GM04504 (cell line): ENCODE measurements at places on chromosomes 2 and 18.

- DNase-seq = peak; percentile 40
Measured at GRCh38 chr2:42828487-42829425, 36.4 kb upstream of the HAAO start.

GRCh38 chr2:121189011-121189410 lies 96.0 kb downstream of the TFCP2L1 start:
- no peak for DNase-seq

GRCh38 chr2:124039762-124040291 lies 14.7 kb downstream of the CNTNAP5 start:
- no peak for DNase-seq

DNA sequence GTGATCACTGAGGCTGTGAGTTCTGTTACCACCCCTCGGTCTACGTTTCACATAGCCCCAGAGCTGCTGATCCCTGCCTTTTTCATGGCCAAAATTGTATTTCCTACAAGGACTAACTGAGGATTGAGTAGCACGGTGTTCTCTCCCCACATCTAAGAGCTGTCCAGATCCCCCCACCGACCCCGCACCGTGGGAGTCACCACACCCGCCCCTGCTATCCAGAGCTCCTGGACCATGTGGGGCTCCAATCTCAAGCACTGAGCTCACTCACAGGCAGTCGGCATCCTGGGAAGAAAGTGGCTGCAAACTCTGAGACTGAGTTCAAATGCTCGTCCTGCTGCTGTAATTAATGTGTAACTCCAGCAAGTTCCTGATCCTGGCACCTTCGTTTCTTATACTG lies 9.7 kb downstream of the SIX2 start:
- no peak for DNase-seq

- DNase-seq = no peak
Measured at GRCh38 chr18:34121200-34121721, 103.5 kb downstream of the NOL4 start.

- DNase-seq = no peak
Measured at GRCh38 chr2:96144481-96145035, 682 bp downstream of the DUSP2 start.

GRCh38 chr18:73168236-73168635 lies 300.4 kb upstream of the NETO1 start:
- no peak for DNase-seq

- peak; percentile 25 for DNase-seq
Measured at GRCh38 chr2:230129343-230129742, 60.6 kb upstream of the SLC16A14 start.

DNA sequence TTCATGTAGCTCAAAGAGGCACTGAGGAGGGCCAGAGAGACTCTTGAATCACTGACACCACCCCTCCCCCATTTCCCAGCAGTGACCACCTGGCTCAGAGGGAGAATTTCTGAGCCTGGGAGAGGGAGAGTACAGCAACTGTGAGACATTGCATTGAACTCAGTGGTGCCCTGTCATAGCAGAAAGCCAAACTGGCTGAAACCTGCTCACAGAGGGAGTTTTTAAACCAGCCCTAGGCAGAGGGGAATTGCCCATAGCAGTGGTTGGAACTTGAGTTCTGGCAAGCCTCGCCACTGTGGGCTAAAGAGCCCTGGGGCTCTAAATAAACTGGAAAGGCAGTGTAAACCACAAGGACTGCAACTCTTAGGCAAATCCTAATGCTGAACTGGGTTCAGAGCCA lies 243.1 kb downstream of the ADCYAP1 start:
- DNase-seq = no peak

- no peak for DNase-seq
Measured at GRCh38 chr18:63366213-63367052, 573 bp downstream of the KDSR start.

- DNase-seq = no peak
Measured at GRCh38 chr2:19247186-19247585, 111.2 kb downstream of the OSR1 start.

DNA sequence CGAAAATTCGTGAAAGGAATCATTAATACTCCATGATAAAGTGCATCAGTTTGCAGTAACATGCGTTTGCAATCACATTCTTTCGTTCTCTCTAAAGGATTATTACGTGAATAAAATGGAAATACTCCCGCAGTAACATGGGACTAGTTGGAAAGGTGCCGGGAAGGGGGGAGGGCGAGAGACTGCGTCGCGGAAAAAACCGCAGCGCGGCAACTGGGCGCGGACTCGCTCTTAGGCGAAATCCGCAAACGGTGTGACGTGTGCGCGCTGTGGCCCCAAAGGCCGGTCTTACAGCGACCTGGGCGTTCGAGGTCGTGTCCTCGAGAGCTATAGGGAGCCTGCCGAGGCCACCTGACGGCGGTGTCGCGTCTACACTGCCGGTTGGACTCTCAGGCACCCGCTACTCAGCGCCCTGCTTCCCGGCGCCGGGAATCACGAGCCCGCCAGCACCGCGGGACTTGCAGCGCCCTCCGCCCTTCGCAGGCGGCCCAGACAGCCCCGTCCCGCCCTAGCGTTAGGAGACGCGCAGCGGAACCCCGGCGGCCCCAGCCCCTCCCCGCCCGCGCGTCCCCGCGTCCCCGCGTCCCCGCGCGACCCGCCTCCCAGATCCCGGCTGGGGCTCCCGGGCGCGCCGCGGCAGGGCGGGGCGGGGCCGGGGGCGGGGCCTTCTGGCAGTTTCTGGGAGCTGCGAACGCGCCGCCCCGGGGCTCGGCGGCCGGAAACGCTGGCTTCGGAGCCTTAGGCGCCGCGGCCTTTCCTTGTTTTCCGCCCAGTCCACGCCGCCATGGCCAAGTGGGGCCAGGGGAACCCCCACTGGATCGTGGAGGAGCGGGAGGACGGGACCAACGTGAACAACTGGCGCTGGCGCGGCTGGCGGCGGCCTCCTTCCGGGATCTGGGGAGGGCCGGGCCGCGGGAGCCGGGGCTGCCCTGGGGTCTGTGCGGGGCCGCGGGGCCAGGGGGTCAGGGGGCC lies 15.1 kb downstream of the C2orf74 start:
- peak; percentile 86 for DNase-seq

GRCh38 chr2:101121174-101121573 lies 30.0 kb downstream of the TBC1D8 start:
- no peak for DNase-seq

GRCh38 chr2:227192491-227192890 lies 28.1 kb downstream of the COL4A3 start:
- no peak for DNase-seq

DNA sequence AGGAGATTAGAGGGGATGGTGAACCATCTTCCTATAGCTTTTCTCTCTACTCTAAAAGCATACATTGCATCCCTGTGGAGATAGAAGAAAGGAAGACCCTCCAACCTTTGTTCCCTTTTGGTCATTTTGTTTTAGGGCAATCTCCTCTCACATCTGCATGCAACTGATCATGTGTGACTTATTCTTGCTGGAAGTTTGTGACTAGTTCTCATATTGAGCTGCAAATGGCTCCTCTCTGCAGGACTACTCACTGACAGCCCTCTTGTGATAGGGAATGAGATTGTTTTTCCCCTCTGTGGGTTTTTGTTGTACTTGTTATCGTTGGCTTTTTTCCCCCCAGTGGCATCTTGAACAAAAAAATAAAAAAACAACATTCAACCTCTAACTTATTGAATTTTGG lies 416.0 kb upstream of the CNTNAP5 start:
- DNase-seq = no peak

- no peak for DNase-seq
Measured at GRCh38 chr2:160909781-160910242, 250.4 kb upstream of the TANK start.

GRCh38 chr2:217092710-217093379 lies 233.0 kb upstream of the TNP1 start:
- no peak for DNase-seq

GRCh38 chr2:223578846-223579245 lies 23.3 kb downstream of the SCG2 start:
- no peak for DNase-seq

DNA sequence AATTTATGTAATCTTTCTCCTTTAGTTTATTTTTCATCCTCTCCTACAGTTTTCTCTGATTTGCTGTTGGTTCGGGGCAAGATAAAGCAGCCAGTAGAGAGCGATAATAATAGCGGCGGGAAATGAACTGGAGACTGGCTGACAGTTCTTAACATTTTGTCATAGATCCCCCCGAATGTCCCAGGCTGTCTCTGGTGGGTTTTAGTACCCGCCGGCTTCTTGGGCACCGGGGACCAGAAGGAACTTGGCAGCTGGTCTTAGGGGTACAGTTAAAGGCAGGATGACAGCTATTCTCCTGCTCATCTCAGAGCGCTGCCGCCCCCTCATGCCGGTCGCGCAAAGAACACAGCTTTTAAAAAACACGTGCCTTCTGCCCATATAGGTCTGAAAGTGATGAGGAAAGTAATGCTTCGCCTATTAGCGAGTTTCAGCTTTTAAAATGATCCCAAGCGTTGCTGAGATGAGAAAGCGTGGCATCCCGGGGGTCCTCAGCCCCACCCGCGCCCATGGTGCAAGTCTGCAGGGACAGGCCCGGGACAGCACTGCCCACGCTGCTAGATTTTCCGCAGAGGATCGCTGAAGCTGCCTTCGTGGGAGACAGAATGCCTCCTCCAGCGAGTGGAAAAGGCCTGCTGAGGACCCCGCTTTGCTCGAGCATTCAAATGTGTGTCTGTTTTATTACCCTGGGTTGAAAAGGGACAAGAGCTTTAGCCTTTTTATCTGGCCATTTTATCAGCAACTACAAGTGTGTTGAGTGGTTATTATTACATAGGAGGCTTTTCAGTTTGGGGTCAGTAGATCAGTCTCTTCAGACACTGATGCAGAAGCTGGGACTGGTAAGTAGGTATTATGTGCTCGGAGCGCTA lies 3.8 kb downstream of the ONECUT2 start:
- DNase-seq = no peak

DNA sequence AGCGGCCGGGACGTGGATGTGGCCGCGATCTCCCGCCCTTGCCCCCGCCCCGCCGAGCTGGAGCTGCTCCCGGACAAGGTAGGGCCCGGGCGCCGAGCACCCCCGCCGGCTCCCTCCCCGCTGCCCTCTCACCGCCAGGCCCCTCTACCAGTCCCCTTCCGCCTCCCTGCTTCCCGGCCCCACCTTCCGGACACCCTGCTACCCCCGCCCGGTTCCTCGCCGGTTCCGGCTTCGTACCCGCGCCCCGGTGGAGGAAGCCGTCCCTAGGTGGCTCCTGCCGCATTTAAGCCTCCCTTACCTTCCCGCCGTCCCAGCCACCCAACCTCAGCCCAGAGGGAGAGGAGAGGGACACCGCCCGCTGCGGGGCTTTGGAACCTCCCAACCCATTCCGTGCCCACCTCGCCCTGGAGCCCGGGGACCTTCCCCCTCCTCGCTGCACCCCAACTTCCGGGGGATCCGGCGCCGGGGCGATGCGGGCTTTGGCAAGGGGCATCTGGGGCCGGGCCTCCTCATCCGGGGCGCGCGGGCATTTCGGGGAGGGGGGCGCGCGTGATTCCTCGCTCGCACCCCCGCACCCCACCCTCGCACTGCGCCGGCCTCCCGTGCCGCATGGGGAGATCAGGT lies 475 bp downstream of the B3GNT2 start:
- DNase-seq = no peak

DNA sequence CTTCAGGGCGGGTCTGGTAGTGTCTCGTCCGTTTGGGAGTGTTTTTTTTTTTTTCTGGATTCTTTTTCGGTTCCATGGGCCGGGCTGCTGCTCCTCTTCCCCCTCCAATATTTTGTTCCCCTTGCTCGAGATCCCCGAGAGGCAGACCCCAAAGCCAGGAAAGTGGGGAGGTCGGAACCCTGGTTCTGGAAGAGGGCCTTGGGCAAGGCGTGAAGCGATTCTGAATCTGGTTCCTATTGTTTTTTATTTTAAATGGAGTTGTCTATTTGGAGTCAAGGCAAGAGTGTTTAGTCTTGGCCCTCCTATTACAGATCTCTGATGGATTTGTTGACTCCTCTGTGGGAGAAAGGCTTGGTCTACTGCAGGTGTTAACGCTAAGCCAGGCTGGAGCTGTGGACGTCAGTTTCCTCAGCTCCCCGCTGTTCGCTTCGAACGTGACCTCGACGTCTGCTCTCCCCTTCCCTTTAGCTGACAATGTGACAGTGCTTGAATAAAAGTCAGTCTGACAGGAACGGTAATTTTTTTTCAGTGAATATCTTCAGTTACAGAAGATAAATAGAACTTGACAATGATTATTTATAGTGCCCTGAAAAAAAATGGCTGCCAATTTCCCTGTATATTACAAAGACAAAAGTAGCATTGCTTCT lies 683 bp upstream of the DNAJC27 start:
- DNase-seq = no peak

GRCh38 chr2:17171446-17172049 lies 346.7 kb downstream of the RAD51AP2 start:
- DNase-seq = peak; percentile 13

GRCh38 chr2:129709956-129710598 lies 269.4 kb upstream of the RAB6C start:
- no peak for DNase-seq

GRCh38 chr2:133825778-133826177 lies 257.5 kb upstream of the NCKAP5 start:
- DNase-seq = no peak

DNA sequence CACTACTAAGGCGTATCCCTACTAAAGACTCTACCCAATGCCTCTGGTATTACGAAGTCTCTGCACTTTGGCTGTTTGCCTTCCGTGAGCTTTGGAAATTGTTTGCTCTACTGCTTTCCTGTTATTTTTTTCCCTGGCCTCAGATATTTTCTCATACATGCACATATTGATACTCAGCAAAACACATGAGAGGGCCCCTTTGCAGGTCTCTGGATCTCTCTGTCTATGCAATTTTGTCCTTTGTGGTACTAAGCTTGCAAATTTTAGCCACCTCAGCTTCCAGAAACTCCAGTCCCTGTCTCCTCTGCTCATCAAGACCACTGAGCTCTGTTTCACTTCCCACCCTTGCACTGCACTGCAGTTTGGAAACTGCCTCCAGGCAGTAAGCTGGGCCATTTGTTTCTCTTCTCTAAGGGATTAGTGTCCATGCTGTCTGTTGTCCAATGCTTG lies 46.6 kb downstream of the TAF1B start:
- DNase-seq = no peak

DNA sequence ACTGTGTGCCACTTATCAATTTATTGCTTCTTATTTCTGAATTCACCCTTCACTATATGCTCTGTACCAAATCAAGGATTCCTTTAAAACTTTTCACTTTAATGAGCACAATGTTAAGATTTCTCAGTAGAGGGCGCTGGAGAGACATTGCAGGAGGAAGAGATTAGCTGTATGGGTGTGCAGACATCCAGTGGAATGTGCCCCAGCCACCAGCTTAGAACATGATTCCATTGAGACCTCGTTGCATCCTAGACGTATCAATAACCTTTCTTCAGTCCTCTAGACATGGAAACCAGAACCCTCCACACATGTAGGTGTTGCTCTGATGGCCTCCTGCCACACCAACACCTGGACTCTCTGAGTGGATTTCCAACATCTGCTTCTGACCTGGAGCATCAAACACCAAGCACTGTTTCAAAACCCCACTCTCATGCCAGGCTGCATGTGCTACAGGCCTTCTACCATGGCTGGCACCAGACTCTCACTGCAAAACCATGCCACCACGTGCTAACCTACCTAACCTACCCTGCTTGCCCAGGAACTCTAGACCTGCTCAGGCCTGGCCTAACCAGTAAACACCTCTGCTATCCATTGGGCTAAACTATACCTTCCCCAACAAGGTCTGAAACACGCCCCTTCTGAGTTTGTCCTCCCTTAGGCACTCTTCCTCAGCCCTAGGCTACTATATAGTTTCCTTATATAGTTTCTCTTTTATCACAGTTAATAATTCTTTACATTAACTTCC lies 633.2 kb upstream of the PKDCC start:
- DNase-seq = no peak

- DNase-seq = no peak
Measured at GRCh38 chr2:158718851-158719250, 76.3 kb upstream of the DAPL1 start.
